ENCODE measurements at places on chromosomes 1 and 21.

DNA sequence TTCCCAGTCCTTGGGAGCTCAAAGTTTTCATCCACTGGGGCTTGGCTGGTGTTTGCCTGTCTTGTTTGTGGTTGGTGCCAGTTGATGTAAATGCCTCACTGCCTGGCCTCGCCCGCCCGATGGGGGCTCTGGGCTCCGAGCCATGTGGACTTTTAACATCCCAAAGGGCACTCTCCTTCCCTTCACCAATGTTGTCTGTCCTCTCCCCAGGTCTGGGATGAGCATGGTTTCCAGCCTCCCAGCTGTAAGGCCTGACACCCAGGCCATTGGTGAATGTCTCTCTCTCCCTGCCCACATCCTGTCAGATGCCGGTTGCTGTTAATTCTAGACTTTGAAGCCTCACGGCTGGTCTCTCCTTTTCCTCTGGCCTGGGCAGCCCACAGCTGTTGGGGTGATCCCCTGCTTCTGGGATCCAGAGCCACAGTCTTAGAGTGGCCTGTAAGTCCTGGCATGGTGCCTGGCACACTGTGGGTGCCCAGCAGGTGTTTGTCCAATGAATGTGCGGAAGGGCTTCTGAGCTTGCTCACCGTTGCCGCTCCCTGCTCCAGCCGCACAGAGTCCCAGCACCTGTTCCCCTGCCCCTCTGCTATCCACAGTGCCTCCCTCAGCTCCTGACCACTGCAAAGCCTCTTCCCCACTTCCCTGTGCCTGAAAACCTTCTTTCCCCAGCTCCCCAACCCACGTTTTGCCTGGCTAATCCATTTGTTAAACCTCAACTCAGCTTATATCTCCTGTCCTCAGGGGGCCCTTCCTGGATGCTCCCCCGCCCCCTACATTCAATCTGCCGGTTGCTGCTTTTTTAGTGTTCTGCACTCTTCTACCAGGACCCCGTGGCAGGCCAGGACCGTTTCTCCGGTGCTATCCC lies 3.3 kb upstream of the C1orf174 start:
- DNase-seq, result no peak

DNA sequence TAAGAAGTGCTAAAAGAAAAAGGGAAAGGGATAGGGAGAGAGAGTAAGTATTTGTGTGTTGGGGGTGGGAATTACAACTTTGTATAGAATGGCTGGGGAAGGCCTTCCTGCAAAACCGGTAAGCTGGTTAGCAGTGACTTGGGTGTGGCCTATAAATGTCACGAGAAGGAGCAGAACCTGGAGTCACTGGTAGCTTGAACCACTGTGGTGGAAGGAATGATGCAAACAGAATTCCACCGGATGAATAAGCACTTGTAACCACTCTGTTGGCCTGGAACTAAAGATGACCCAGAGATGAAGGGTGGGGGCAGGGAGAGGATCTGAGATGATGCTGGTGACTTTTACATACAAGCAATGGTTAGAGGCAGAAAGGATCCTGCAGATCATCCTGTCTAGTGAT lies 8.9 kb downstream of the XKR8 start:
- no peak for DNase-seq

GRCh38 chr1:59342801-59343575 lies 46.1 kb downstream of the FGGY start:
- no peak for DNase-seq

DNA sequence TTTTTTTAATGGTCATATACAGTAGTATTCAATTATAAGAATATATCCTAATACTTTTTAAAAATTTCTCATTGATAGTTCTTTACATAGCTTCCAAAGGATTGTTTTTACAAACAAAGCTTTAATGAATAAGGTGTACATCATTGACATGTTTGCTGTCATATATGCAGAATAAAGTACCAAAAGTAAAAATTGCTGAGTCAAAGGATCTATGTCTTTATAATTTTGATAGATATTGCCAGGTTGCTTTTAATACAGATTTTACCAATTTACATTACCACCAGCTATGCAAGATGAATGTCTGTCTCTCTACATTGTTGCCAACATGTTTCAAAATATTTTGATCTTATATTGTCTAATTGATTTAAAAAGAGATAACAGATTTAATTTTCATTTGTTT lies 173.9 kb upstream of the FAM78B start:
- no peak for DNase-seq

GRCh38 chr21:34598931-34599400 lies 15.9 kb downstream of the RCAN1 start:
- DNase-seq, result no peak

GRCh38 chr1:197632651-197633050 lies 142.6 kb downstream of the DENND1B start:
- DNase-seq, result no peak

DNA sequence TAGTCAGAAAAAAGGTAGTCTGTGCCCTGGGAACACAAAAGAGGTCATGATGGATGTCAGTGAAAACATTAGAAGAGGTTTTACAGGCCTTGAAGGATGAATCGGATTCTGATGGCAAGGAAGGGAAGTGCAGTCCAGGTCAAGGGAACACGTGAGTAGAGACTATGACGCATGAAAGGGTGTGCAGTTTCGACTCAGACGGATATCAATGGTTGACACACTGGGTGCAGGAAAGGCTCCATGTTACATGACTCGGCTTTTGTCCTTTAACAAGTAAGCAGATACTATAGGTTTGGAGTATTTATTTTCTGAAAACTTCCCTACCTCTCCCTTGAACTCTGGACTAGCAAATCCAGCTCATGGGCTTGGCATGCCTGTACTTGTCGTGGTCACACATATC lies 55.3 kb downstream of the SEC16B start:
- DNase-seq, result no peak

DNA sequence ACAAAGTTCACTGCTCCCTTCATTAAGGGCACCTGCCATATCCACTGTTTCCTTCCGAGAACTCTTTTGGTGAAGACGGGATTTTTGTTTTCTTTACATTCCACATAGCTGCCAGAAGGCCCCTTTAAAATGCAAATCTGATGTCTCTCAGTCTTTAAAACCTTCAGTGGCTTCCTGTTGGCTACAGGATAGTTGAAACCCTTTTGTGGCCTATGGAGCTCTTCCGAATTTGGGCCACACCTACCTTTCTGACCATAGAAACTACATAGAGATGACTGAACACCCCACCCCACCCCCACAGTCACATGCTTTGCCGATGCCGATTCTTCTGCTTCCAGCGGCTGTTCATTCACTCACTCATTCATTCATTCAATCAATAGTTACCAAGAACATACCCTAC lies 502.6 kb downstream of the KIF26B start:
- no peak for DNase-seq

DNA sequence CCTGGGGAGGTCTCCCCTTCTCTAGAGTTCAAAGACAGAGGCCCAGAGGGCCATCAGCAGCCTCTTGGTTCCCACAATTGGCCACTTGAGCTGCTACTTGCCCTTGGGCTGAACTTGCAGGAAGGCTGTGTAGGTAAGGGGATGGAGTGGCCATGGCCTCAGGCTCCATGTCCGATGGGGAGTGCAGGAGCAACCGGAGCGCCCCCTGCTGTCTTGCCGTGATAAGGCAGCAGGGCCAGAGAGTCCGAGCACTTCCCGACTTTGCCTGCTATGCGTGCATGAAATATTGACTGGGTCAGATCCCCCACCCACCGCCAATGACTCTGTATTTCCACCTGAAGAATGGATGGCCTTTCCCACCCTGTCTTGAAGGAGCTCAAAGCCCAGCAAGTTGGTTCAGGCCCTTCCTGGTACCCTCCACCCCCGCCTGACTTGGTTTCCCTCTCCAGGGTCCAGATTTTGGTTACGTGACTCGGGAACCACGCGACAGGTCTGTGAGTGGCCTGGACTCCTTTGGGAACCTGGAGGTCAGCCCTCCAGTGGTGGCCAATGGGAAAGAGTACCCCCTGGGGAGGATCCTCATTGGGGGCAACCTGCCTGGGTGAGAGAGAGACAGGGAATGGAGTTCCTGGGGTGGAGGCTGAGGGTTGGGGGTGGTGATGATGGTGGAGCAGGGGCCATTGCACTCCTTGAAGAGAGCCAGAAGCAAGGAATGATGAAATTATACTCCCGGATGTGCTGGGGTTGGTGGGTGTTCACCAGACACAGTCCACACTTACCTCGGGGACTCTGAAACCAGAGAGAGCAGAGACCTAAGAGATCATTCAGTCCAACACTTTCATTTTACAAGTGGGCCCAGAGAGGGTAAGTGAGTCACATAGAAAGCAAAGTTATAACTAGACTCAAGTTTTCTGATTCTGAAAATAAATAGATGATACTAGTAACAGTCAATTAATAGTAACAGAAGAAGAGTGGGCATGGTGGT lies 25.6 kb downstream of the PADI3 start:
- DNase-seq, result no peak

DNA sequence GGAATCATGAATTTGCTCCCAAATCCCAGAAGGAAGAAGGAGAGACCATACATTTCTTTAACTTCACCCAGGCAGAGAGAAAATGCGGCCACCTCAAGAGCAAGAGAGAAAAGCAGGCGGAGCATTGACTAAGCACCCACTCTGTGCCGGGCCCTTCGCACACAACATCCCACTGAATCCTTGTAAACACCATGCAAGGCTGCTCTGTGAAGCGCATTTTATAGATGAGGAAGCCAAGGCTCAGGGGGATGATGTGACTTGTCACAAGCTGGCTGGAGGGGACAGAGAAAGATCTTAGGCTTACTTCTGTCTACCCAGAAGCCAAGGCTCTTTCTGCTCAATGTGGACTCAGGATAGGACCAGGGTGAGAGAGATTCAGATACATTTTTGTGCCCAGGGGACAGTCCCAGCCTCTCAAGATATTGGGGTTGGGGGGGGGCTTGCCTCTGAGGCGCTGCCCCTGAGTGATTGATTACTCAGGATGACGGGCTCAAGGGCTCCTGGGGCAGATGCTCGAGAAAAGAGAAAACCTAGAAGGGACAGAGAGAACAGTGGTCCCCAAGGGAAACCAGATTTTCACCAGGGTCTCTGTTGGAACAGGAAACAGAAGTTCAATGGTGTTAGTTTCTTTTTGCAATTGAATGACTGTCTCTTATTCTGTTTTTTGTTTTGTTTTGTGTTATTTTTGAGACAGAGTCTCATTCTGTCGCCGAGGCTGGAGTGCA lies 19.5 kb downstream of the PADI2 start:
- DNase-seq, result no peak

DNA sequence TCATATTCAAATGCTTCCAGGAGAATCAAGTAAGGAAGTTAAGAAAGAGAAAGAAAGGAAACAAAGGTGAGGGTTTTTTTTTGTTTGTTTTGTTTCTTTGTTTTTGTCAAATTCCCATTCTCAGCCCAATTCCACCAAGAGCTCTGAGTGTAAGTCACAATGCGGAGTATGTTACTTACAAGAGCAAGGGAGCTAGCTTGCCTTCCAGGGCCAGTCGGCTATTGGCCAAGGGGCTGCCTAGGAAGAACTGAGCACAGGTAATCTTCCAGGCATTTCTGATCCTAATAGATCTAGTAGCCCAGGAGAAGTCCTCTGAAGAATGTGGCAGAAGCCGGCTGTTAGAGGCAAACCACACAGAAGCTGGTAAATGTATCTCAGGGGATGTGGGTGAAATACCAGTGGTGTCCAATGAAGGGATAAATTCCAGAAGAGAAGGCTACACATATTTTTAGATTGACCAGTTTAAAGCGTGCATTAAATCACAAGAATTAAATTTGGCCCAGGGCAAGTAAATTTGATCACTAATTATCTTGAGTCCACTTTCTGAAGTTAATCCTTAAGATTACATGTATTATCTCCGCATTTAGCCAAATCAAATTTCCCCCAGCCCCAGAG lies 239.6 kb upstream of the ADAMTS5 start:
- DNase-seq, result no peak

- no peak for DNase-seq
Measured at GRCh38 chr1:208525417-208525816, 281.2 kb upstream of the PLXNA2 start.

- no peak for DNase-seq
Measured at GRCh38 chr1:234546387-234546704, 63.6 kb downstream of the IRF2BP2 start.

- DNase-seq, result no peak
Measured at GRCh38 chr1:161921990-161922389, 101.7 kb downstream of the OLFML2B start.

DNA sequence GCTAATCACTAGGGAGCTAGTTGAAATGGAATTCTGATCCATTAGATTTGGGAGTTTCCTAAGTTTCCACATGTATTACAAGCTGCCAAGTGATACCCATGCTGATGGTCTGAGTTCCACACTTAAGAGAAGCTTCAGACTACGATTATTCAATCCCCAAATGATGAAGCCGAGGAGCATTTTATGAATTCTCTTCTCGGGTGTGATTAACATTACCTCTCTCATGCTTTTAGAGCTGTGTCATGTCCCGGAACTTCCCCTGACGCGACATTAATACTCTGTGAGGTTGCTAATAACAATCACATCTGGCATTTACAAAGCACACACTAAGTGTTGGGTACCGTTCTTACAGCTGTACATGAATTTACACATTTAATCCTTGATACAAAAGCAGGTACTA lies 63.0 kb downstream of the KCNJ15 start:
- no peak for DNase-seq

DNA sequence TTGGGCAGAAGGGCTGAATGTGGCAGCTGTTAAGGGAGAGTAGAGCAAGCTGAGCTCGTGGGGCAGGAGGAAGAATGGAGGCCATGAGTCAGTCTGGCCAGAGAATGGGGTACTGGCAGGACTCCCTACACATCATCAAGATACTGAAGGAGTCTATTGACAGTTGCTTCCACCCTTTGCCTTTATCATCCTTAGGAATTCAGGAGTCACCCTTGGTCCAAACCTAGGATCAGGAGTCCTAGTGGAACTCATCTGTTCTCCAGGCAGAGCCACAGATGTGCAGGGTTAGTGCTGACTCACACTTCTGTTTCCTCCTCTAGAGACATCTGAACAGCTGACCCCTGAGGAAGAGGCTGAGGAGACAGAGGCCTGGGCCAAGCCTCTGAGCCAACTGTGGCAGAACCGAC lies 18.7 kb upstream of the ST3GAL3 start:
- DNase-seq, result no peak

DNA sequence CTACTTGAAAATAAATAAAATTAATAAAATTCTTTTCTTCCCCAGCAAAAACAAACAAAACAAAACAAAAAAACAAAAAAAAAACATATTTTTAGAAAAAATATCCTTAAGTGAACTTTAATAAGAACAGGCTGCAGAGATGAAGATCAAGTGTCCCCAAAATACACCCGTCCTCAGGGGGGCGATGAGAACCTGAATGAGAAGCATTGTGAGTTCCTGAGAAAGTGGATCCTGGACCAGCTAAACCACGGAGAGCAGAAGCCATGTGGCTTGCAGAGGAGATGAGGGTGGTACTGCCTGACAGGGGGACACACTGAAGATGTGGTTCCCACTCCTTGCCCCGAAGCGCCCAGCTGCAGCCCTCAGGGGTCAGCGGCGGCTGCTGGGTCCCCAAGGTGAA lies 89.3 kb downstream of the ITPKB start:
- no peak for DNase-seq

- DNase-seq, result no peak
Measured at GRCh38 chr1:151325231-151325630, 2.0 kb downstream of the PI4KB start.

- DNase-seq, result no peak
Measured at GRCh38 chr1:195373856-195374255, 1234.4 kb downstream of the KCNT2 start.

DNA sequence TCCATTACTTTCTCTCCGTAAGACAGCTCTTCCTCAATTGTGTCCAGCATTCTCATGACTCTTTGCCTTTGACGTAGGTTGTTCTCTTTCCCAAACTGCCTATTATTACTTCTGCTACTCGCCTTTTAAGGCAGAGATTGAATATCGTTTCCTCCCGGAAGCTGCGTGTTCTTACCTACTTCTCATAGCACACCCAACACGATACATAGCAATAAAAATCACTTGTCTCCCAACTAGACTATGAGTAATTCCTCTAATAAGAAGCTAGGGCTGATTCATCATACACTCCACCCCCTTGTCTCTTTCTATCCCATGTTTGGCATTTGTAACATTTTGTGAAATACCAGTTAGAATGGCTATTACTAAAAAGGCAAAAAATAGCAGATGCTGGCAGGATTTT lies 55.8 kb upstream of the SGIP1 start:
- DNase-seq, result no peak

Measured in activated CD4-positive, CD25-positive, alpha-beta regulatory T cell (primary cell).